ENCODE measurements at places on chromosomes 11 and 22.

DNA sequence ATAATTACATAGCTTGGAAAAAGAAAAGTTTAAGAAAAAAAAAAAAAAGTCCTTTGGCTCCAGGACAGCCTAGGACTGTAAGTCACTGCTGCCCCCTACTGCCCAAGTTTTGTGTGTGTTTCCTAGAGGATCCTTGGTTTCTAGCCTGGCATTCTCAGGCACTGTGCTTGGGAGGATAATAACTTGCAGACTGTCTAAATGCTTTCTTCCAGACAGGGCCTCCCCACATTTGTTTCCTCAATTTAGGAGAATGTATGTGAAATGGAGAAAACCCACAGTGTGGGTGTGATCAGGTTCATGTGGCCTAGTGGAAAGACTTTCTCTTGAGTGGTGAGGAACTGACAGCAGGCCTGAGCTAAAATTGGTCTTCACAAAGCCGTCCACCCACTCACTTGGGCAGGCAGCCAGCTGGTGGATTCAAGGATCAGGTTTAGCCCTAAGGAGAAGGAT lies 191.0 kb downstream of the NAV2 start:
- DNase-seq = no peak

- DNase-seq = no peak
Observed at GRCh38 chr11:44791316-44791925, 64.7 kb downstream of the TSPAN18 start.

GRCh38 chr22:17924076-17924475 lies 100.3 kb downstream of the MICAL3 start:
- no peak for DNase-seq

- no peak for DNase-seq
Observed at GRCh38 chr11:60127311-60127811, 38.9 kb downstream of the MS4A2 start.

DNA sequence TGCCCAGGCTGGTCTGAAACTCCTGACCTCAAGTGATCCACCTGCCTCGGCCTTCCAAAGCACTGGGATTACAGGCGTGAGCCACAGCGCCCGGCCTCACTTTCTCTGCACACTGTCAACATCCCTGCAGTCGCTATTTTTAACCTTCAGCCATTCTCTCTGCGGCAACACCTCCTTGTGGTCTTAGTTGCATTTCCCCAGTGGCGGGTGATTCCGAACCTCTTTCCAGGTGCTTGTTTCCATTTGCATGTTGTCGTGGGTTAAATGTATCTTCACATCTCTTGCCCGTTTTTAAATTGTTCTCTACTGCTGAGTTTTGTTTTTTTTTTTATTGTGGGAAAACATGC lies 2.2 kb upstream of the SCT start:
- no peak for DNase-seq

DNA sequence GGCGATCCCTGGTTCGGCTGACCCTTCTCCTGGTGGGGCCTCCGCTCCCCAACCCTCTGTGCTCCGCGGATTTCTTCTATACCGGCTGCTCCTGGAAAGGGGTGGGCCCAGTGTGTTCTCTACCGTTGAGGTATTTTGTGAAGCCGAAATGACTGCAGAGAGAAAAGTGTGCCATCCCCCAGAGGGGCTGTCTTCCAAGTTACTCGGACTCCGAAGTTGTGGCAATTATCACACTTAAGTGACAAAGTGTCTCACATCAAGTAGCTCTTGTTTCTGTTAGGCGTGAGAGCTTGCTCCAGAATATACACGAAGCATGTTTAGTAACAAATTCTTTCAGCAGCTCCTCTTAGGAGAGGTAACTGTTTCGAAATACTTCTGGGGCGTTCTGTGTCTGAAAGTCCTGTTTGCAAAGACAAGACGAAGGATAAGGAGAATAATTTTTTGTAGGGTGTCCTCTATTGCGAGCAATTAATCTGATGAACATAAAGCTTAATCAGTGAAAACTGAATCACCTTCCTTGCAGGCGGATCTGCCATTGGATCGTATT lies 434 bp downstream of the XPNPEP3 start:
- no peak for DNase-seq

GRCh38 chr11:86162239-86162638 lies 82.3 kb upstream of the EED start:
- DNase-seq = no peak

DNA sequence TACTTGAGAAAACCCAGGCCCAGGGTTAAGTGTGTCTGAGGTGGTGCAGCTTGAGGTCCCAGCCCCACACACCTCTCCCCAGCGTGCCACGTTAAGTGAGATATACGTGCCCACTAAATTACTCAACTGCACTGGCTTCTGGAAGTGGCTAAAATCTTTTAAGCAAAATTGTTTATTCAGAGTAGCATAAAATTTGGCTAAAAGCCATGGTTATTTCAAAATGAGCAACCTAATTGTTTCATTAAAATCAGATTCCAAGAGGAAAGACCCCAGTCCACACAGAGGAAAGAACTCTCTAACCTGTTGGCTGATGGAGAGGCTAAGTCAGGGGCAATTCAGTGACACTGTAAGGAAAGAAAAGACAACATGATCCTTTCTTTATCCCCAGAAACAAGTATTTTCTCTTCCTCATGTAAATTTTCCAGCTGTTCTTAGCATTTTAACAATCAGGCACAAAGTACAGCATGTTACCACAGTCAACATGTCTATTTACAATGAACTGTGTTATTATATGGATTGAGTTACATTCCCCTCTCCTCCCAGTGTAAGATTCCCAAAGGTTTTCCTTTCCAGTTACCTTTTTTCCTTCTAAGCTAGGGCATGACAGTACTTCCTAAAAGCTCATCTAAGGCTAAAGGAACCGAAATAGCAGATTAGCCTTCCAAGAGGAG lies 26.6 kb downstream of the NUP50 start:
- no peak for DNase-seq

GRCh38 chr11:43835104-43835503 lies 45.5 kb upstream of the ALKBH3 start:
- DNase-seq = no peak

DNA sequence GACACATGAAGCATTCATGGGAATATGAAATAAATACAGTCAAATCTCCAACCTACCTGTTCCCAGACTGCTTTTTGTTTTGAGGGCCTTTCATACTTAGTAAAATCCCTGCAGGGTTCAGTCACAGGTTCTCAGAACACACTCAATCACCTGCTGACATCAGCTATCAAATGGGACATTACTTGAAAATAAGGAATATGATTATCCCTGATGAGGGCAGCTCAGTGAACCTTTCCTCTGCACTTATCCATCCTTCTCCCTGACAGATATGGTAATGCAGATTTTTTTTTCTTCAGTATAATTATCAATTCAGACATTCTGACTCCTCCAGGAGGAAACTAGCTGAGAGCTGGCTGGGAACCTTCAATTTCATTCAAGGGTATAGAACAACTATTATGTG lies 1127.4 kb upstream of the CCDC90B start:
- DNase-seq = no peak

Measured in activated T-helper 1 cell treated with Interleukin-2 at 50 U/mL for 16 hours (primary cell).